Naive thymus-derived CD4-positive, alpha-beta T cell (primary cell): ENCODE measurements at places on chromosomes 1 and 21. TPM values are rescaled to one million over a fixed set of nuclear protein-coding genes. Genes with fewer than 3 reads are reported as not detected.

DNA sequence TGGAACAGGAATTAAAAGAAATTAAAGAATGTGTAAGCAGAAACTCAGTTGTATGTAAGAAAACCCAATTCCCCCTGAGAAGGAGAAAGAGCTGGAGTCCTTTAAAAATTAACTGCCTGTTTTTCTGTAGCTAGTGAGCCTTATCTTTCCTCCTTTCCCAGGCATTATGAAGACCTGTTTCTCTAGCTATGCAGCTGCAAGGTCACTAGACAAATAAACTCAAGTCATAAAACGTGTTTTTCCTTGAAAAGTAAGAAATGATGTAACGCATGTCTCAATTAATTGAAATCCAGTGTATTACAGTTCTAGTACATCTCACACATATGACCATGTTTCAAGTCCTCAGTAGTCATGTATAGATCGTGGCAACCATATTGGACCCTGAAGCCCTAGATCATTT lies 5.3 kb downstream of the S100A12 start:
- H3K4me1 ChIP-seq, result no peaks in the 10 kb centered on the region
- H3K27me3 ChIP-seq, result no peaks in the 10 kb centered on the region
- no peak for DNase-seq
- no peaks in the 10 kb centered on the region for H3K36me3 ChIP-seq

DNA sequence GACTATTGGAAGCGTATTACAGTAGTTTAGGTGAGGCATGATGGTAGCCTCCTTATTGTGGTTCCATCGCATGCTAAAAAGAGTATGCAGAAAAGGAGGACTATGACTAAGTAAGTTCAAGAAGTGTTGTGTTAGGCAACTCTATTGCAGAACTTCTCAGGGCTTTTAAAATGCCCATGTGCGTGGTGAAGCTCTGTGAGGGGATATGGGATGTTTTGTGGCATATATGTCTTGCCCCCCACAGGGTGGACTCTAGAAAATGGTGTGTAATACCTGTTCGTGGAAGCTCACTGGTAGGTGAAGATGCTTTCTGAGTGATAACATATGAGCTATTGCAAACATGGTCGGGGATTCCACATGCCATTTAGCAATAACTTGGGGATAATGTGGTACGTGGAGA lies 31.7 kb downstream of the MAN1A2 start:
- H3K27ac ChIP-seq, result no peak overlapping the region
- no peak for DNase-seq
- no peaks in the 10 kb centered on the region for H3K27me3 ChIP-seq
- H3K36me3 ChIP-seq, result no peaks in the 10 kb centered on the region
- H3K4me3 ChIP-seq, result no peak overlapping the region
- no peaks in the 10 kb centered on the region for H3K4me1 ChIP-seq

- H3K27ac ChIP-seq, result no peak overlapping the region
- no peaks in the 10 kb centered on the region for H3K4me1 ChIP-seq
- no peak overlapping the region for H3K4me3 ChIP-seq
- H3K36me3 ChIP-seq, result no peaks in the 10 kb centered on the region
Observed at GRCh38 chr1:167833904-167834303, 80.0 kb downstream of the ADCY10 start.

GRCh38 chr1:152745289-152745704 lies 12.5 kb upstream of the KPRP start:
- H3K4me1 ChIP-seq, result no peaks in the 10 kb centered on the region
- H3K4me3 ChIP-seq, result no peak overlapping the region
- H3K36me3 ChIP-seq, result no peaks in the 10 kb centered on the region
- no peak for DNase-seq
- H3K27me3 ChIP-seq, result no peaks in the 10 kb centered on the region

GRCh38 chr1:205689479-205689878 lies 9.2 kb upstream of the SLC45A3 start:
- no peak for DNase-seq
- H3K27ac ChIP-seq, result no peak overlapping the region
- no peaks in the 10 kb centered on the region for H3K36me3 ChIP-seq
- peaks cover 3% of the 10 kb centered on the region for H3K27me3 ChIP-seq

DNA sequence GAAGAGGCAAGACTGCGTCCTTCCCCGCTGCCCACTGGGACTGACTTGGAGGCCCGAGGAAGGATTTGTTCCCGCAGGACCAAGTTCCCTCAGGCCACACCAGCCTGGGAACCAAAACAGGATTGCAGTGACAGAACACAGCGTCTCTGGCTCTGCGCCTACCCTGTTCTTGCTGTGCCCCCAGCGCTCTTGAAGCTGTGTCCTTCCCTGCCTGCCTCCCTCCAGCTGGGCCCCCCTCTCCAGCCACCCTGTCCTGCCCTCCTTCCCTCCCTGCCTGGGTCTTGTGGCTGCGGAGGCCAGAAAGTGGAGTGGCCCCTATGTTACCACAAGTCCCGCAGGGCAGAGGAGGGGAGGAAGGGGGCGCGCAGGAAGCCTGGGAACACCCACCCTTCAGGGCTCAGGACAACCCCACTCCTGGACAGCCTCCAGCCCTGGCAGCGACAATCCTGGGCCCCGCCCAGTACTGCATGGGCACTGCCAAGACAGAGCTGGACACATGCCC lies 164.9 kb downstream of the DYRK1A start:
- H3K27me3 ChIP-seq, result no peaks in the 10 kb centered on the region
- no peaks in the 10 kb centered on the region for H3K36me3 ChIP-seq
- no peak overlapping the region for H3K27ac ChIP-seq
- H3K4me3 ChIP-seq, result no peak overlapping the region

GRCh38 chr1:9849691-9850441 lies 26.1 kb upstream of the CLSTN1 start:
- peak; percentile 57 for DNase-seq
- peak overlapping the region; percentile 27 for H3K4me3 ChIP-seq

GRCh38 chr1:19124273-19124672 lies 85.8 kb downstream of the UBR4 start:
- peaks cover 22% of the 10 kb centered on the region for H3K4me1 ChIP-seq
- DNase-seq, result no peak
- peaks cover 61% of the 10 kb centered on the region for H3K36me3 ChIP-seq
- H3K4me3 ChIP-seq, result no peak overlapping the region
- peak overlapping the region; percentile 25 for H3K27ac ChIP-seq

DNA sequence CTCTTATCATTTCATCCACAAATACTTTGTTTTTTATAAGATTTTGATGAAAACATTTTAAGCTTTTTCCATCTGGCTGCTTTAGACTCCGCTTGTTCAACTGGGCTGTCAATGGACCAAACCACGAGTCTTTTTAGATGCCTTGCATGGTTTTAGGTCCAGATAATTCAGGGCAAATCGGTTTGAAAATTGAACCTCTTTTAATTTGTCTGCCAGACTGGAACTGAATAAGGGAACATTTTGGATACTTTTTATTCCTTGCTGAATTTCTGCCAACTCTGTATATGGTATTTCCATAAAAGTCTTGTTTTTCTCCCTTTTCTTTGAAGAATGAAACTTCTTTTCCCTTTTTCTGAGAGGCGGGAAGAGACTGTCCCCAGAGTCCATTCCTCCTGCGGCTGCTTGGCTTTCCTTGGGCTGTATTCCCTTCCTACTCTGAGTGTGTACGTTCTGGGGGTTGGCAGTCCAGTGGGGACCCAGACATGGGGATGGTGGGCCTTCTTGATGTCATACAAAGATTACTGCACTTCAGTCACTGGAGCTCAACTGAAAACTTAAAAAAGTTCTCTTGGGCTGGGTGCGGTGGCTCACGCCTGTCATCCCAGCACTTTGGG lies 46.5 kb upstream of the CNN3 start:
- no peak overlapping the region for H3K4me3 ChIP-seq
- no peaks in the 10 kb centered on the region for H3K4me1 ChIP-seq
- H3K27ac ChIP-seq, result no peak overlapping the region
- no peak for DNase-seq
- H3K27me3 ChIP-seq, result no peaks in the 10 kb centered on the region

DNA sequence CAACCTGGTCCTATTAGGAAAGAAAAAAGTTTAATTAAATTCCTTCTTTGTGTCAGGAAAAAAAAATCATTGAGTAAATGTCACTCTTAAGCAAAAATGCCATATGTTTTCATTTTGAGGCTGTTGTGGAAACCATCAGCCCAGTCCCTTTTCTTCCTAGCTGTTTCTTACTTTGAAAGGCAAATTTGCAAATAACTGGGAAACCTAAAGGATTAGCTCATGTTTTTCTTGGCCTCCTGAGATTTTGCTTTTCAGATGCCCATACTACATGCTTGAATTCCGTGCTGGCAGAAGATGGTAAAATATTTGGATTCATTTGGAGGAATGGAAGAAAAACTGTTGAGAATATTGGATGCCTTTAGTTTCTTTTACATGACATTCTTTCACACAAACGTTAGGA lies 182.1 kb upstream of the ADAMTS5 start:
- DNase-seq, result no peak
- H3K36me3 ChIP-seq, result no peaks in the 10 kb centered on the region
- no peak overlapping the region for H3K4me3 ChIP-seq
- no peak overlapping the region for H3K27ac ChIP-seq
- no peaks in the 10 kb centered on the region for H3K4me1 ChIP-seq

- H3K27ac ChIP-seq, result no peak overlapping the region
- peaks cover 14% of the 10 kb centered on the region for H3K4me1 ChIP-seq
- H3K27me3 ChIP-seq, result no peaks in the 10 kb centered on the region
- DNase-seq, result no peak
- no peak overlapping the region for H3K4me3 ChIP-seq
- no peaks in the 10 kb centered on the region for H3K36me3 ChIP-seq
Observed at GRCh38 chr1:173426057-173426456, 51.1 kb upstream of the PRDX6 start.

DNA sequence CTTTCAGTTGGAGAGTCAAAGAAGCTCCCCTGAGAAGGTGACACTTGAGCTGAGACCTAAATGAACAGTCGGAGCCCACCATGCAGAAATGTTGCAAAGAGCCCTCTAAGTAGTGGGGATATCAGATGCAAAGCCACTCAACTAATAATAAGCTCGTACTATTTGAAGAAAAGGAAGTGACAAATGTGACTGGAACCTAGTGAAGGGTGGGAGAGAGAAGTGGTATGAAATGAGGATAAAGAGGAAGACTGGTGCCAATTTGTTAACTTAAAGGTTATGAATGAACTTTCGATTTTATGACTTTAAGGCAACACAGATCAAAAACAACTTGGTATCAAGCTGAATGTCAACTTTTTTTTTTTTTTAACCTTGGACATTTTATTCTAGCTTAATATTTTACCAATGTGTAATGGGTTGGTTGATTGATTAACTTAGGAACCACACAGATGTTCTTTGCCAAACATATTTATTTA lies 14.7 kb downstream of the LYPLAL1 start:
- no peak overlapping the region for H3K27ac ChIP-seq
- no peak overlapping the region for H3K4me3 ChIP-seq
- peaks cover 4% of the 10 kb centered on the region for H3K36me3 ChIP-seq
- no peaks in the 10 kb centered on the region for H3K27me3 ChIP-seq
- no peak for DNase-seq

DNA sequence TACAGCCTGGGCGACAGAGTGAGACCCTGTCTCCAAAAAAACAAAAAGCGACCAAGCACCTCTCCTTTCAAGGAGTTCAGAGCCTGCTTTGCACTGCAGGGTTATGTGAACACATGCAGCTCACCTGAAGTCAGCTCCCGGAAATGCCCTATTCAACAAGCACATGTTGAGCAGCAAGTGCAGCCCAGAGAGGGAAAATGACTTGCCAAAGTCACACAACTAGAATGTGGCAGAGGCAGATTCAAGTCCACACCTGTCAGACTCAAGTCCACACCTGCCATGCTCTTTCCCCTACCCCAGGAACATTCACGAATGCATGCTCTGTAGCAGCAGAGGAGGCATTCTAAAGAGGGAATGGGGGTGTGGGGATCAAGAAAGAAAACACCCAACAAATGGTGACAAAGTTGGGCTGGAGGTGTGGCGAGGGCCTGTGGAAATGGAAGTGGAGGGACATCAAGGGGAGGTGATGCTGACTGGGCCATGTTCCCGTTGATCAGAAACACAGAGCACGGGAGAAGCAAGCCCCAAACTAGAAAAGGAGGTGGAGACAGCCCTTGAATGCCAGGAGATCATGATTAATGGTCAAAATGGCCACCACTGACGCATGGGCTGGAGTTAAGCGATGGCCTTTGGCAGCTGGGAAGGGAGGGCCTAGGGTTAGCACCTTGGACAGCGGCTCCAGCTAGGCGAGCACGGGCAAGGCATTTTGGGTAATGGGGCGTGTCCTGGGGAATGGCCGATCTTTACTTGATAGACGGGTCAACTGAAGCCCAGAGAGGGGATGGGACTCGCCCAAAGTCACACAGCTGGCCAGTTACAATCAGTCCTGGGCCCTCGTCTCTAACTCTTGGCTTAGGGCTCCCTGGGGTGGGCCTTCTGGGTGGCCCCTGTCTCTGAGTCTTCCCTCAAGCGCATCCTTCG lies 21.5 kb downstream of the RAP1GAP start:
- H3K4me3 ChIP-seq, result no peak overlapping the region
- DNase-seq, result no peak
- H3K4me1 ChIP-seq, result peaks cover 5% of the 10 kb centered on the region
- H3K36me3 ChIP-seq, result no peaks in the 10 kb centered on the region
- H3K27me3 ChIP-seq, result no peaks in the 10 kb centered on the region

GRCh38 chr1:178490136-178490535 lies 6.6 kb downstream of the CLEC20A start:
- no peaks in the 10 kb centered on the region for H3K27me3 ChIP-seq
- no peak overlapping the region for H3K4me3 ChIP-seq
- DNase-seq, result no peak
- H3K36me3 ChIP-seq, result no peaks in the 10 kb centered on the region

DNA sequence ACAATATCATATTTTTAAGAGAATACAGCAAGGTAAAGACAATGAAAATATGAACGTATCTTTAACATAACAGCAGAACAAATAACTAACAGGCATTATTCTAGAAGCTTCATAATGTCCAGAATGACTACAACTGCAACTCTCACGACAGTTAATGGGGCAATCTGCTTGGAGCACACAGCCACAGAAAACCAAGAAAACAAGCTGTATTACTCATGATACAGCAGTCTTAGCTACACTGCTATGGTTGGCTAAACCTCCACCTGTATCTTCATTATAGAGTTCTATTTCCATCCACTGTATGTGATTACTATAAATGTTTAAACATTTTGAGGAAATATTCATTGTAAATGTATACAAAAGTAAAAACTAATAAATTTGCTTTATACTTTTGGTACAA lies 139.9 kb downstream of the DPYD start:
- no peaks in the 10 kb centered on the region for H3K36me3 ChIP-seq
- H3K4me3 ChIP-seq, result no peak overlapping the region
- H3K4me1 ChIP-seq, result no peaks in the 10 kb centered on the region
- no peak for DNase-seq

- H3K27ac ChIP-seq, result no peak overlapping the region
- H3K4me1 ChIP-seq, result no peaks in the 10 kb centered on the region
- no peak for DNase-seq
- no peaks in the 10 kb centered on the region for H3K36me3 ChIP-seq
- H3K27me3 ChIP-seq, result no peaks in the 10 kb centered on the region
Observed at GRCh38 chr1:212368073-212368484, 46.6 kb downstream of the PACC1 start.

The NOS1AP gene
- total RNA-seq, result 0.15 TPM

The C21orf91 gene
- 37.4 TPM for total RNA-seq

The TMEM201 gene
- total RNA-seq, result 12.1 TPM

The IL20 gene
- total RNA-seq, result not detected

The FCER1G gene
- total RNA-seq, result 14.5 TPM

The TPTE gene
- total RNA-seq, result not detected

The HHIPL2 gene
- total RNA-seq, result 0.49 TPM

The DNAJC28 gene
- 1.5 TPM for total RNA-seq

The CRNN gene
- total RNA-seq, result not detected

The SUSD4 gene
- total RNA-seq, result 12.8 TPM
